ENCODE measurements at places on chromosomes 6 and 20.
A peak's percentile ranks its signal among the peaks of the same experiment; 100 is the strongest.

DNA sequence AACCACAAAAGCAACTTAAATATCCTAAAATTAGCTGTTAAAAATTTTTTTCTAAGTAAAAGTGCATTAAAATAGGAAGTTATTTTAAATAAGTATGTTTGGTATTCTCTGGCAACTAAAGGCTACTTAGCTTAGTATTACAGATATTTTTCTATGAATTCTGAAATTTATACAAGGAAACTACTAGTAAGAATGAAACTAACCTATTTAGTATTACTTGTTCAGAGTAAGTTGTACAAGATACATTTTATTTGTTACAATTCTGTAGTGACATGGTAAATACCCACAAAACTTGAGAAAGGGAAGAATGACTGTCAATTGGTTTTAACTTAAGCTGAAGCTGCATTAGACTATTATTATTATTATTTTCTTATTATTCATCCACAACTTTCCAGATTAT lies 6.5 kb downstream of the PHIP start:
- DNase-seq: no peak

DNA sequence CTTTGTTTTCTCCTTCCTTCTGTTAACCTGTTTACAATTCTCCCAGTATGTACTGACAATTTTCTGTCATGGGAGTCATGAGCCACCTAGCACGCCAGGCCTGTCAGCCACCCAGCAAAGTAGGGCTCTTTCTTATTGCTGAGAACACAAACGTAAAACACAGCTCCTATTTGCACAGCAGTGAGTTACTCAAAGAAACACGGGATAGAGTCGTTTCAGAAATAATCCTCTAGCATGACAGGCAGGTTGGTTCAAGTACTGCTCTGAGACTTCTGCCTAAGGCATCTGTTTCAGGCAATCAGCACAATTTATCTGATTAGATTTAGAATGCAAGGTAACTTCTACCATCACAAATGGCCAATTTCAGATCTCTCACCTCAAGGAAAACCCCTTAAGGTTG lies 88.8 kb downstream of the CD24 start:
- DNase-seq: no peak

DNA sequence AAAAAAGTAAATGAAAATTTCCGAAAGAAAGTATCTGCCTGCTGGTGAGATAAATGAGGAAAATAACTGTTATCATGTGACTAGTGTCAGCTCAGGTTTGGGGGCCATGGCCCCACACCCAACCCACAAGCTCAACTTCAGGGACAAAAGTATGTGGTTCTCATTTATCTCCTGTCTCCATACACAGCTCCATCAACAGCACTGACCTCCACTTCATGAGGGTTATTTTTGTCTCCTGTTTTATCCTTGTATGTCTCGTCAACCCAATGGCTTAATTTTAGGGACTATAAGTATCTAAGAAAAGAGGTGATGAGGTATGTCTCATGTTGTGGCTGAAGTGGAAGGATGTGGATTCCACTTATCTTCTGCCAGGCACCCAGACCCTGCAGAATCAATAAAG lies 271.6 kb upstream of the RIN2 start:
- DNase-seq: no peak

DNA sequence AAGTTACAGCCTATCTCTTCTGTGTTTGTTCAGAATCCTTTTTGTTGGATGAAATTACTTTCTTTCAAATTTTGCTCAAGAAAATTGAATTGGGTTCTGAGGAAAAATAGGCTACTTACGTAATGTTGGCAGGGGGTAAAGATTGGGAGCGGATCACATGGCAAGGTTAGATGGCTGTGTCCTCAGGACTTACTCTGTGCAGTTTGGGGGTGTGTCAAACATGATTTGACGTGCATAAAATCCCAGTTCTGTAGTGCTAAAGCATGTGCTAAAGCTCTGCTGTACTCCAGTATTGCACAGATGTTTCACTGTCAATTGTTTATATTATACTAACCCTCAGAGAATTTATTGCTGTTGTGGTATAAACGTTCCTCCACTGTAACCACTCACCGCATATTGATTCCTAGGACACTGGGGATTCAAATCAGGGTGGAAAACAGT lies 2.6 kb downstream of the NT5E start:
- DNase-seq: no peak

DNA sequence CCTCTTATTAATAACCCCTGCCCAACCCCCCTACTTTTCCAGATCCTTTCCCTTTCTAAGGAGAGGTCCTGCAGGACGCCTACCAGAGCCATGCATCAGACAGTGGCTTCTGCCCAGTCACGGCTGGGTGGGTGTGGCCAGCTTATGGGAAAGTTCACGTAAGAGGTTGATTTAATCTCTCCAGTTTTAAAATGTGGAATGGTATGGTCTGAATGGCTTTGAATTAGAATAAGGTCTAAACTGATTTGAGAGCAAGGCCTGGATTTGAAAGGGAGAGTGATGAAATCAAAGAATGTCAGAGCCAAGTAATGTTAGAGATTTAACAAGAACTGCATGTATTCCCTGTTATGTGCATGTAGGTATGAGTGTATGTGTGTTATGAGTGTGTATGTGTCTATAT lies 275.7 kb downstream of the PAX1 start:
- DNase-seq: no peak

DNA sequence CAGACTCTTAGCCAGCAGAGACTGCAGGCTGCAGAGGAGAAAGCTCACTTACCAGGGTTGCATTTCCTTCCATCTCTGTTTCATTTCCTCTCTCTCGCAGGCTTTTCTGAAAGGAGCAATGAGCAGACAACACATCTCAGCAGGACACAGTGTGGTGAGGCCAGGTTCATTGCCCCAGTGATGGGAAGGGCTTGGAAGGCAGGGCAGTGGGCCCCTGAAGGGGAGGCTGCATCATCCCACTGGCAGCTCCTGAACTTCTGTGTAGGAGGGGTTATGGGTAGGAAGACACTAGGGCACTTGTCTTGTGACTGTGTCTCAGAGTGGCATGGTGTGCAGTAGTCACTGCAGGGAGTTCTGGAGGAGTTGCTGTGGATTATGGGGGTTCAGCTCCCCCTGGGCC lies 246.8 kb downstream of the QKI start:
- no peak for DNase-seq

DNA sequence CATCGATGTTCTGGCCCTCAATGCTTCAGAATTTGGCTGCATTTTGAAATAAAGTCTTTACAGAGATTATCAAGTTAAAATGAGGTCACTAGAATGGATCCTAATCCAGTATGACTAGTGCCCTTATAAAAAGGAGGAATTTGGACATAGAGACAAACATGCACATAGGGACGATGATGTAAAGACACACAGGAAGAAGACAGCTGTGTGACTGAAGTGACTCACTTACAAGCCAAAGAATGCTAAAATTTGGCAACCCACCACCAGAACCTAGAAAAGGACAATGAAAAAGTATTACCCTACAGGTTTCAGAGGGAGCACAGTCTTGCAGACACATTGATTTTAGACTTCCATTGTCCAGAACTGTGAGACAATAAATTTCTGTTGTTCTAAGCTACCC lies 322.8 kb upstream of the GJE1 start:
- DNase-seq: no peak

DNA sequence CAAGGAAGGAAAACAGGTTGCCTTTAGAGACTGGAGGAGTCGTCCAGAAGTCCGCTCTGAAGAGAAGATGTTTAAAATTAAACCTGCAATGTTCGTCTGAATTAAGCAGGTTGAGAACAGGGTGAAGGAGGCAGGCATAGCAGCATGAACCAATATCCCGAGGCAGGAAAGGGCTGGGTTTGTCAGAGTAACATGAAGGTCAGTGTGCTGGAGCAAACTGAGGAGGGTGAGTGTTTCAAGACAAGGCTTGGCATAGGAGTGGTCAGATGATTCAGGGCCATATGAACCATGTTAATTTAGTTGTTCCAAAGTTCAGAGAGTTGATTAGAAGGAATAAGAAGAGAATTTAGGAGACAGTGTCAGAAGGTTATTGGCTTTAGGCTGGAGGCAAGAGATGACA lies 93.3 kb downstream of the UTRN start:
- no peak for DNase-seq

- no peak for DNase-seq
These were observed 36.2 kb downstream of the STX7 start for GRCh38 chr6:132476688-132477087.

- DNase-seq: no peak
These were observed 11.8 kb downstream of the GTSF1L start for GRCh38 chr20:43715044-43715443.

- no peak for DNase-seq
These were observed 605 bp downstream of the COX4I2 start for GRCh38 chr20:31638317-31638716.

DNA sequence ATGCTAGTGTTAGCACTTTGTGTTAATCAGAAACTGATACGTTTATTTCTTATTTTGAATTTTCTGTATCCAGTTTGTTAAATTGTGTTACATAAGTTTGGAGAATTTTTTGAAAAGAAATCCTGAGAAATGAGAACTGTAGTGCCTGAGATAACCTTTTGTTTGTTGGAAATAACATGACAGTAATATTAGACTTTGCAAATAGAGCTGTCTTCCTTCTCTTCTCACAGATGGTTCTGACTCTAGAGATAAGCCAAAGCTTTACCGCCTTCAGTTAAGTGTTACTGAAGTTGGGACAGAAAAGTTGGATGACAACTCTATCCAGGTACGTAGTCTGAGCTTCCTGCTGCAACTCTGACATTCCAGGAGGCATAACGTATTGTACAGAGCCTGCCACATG lies 69.9 kb downstream of the AFDN start:
- no peak for DNase-seq

DNA sequence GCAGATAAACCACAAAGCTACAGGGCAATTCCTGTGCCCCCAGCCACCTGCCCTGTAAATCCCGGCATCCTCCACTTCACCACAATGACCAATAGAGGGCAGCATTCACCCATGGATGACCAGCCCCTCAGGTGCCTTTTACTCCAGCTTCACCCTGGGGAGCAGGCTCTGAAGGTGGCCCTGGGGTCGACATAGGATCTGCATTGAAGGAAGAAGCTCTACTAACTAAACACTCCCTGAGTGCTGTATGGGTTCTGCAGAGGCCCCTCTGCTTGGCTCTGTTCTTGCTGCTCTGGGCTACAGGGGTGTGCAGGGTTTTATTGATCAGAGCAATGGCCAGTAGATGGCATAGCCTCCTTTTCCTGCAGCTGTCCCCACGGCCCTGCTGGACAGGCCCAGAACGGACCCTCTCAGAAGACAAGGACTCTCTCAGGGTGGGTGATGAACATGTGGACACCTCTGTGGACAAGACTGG lies 20.3 kb downstream of the CST4 start:
- DNase-seq: peak; percentile 8

DNA sequence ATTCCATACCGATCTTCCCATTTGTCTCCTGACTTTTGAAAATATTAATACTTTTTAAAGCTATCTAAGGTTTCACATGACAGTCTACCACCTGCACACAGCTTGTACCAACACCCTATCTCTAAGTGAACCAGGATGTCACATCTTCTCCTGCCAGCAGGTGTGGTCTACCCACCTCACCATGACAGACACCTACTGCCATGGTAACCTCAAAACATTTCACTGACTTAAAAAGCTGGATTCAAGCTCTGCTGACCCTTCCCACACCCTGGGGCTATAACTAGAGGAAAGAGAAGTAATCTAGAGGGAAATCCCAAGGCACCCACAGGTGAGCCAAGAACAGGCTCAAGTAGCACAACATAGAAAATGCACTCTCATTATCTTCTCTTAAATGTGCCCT lies 1.2 kb downstream of the SLC17A3 start:
- no peak for DNase-seq

- peak; percentile 71 for DNase-seq
These were observed at the start of gene HELZ2 for GRCh38 chr20:63574156-63574828. Gene HELZ2 (minus strand): TSS chr20:63574239. CDS start chr20:63572385, 1,854 bp downstream.
